ENCODE measurements at places on chromosomes 16 and 17.

- no peak for DNase-seq
These were observed 3.6 kb downstream of the IRF8 start for GRCh38 chr16:85902366-85903155.

DNA sequence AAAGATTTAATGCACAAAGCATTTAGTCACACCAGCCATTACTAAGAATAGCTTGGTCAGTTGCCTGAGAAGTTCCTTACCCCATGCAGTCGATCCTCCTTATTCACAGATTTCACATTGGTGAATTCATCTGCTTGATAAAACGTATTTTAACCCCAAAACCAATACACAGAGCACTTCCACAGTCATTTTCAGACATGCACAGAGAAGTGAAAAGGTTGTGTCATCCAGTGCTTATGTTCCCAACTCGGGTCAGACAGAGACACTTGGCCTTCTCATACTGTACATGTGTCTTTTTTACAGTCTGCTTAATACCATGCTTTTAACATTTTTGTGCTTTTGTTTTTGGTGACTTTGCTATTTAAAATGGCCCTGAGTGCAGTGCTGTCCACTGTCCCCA is 219.7 kb downstream of the SPECC1 start:
- no peak for DNase-seq

GRCh38 chr17:42704490-42704836 is 22.1 kb downstream of the CNTNAP1 start:
- no peak for DNase-seq

DNA sequence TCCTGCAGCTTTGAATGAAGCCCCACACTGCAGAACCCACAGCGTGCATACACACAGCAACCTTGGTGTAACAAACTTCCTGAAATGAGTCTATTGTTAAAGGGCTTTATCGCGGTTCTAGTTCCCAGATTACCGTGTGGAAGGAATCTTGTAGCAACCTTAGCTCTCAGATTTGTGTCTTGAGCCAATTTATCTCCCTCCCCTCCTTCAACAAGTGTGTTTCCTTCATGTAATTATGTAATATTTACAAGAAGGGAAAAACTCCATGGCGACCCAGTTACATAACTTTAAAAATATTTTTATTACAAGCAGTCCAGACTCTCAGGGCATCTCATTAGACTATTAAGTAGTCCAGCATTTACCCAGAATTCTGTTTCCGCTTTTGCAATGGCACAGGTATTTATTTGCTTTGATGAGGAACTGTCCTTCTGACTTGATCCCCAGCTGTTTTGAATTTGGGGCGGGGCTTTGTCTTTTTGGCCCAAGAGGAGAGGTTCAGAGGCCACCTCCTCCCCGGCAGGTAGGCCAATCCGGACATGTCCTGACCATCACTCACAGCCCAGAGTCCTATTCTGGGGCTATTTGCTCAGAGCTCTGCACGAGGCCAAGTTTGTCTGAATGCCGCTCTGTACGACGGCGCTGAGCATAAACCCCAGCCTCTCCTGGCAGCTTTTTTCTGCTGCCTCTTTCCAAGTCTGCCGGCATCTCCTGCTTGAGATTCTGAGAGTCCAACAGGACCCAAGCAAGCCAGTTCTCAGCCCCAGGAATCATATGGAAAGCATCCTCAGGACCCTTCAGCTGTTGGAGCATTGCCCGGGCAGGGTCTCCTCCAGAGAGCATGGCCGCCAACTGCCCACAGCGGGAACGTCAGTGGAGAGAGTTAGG is 35.6 kb downstream of the CLEC16A start:
- no peak for DNase-seq

DNA sequence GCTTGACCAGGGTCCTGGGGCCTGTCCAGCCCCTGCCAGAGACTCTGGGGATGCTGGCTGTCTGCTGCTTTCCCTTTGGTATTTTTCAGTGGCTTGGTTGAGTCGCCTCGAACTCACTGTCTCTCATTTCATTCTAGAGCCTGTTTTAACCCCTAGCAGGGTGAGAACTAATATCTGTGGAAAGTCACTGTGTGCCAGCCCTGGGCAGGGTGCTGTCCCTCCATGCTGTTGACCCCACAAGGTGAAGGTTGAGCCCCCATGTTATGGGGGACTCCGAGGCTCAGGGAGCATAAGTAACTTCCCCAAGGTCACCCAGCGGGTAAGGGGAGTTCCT is 33.0 kb downstream of the DCAKD start:
- no peak for DNase-seq

Data from stimulated activated CD4-positive, alpha-beta T cell treated with anti-CD3 and anti-CD28 coated beads, Interleukin-1b, Interleukin-23, amount 100 ng/mL, for 1 hour (primary cell).